Activated B cell treated with CpG ODN at 0.5 μM for 24 hours (primary cell): ENCODE measurements at places on chromosomes 1 and 21. TPM values are rescaled to one million over a fixed set of nuclear protein-coding genes. Genes with fewer than 3 reads are reported as not detected.

GRCh38 chr21:44405091-44405947 is 50.0 kb upstream of the LRRC3 start:
- no peak for DNase-seq

LAMC1 gene
- total RNA-seq = 31.1 and 31.8 TPM in 2 replicates

DNAI4 gene
- total RNA-seq = 0.75 and 3.4 TPM in 2 replicates

DNA sequence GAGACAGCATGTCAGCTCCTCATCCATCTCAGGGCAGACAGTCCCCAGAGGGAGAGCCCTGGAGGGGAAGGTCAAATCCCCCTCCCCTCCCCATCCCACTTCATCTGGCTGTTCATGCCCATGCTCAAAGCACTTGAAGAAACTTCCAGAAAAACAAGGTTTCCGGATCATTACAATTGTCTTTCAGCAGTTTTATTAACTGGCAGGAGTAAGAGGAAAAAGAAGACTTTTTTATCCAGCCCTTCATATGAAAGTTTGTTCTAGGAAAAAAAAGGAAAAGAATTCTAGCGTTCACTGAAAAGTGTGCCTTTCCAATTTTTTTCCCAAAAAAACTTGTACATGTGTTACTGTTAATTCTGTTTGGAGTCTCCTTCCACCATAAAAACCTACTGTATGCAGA is 145.7 kb upstream of the TIAM1 start:
- DNase-seq = no peak

LCE2A gene
- not detected in 2 replicates for total RNA-seq

DNA sequence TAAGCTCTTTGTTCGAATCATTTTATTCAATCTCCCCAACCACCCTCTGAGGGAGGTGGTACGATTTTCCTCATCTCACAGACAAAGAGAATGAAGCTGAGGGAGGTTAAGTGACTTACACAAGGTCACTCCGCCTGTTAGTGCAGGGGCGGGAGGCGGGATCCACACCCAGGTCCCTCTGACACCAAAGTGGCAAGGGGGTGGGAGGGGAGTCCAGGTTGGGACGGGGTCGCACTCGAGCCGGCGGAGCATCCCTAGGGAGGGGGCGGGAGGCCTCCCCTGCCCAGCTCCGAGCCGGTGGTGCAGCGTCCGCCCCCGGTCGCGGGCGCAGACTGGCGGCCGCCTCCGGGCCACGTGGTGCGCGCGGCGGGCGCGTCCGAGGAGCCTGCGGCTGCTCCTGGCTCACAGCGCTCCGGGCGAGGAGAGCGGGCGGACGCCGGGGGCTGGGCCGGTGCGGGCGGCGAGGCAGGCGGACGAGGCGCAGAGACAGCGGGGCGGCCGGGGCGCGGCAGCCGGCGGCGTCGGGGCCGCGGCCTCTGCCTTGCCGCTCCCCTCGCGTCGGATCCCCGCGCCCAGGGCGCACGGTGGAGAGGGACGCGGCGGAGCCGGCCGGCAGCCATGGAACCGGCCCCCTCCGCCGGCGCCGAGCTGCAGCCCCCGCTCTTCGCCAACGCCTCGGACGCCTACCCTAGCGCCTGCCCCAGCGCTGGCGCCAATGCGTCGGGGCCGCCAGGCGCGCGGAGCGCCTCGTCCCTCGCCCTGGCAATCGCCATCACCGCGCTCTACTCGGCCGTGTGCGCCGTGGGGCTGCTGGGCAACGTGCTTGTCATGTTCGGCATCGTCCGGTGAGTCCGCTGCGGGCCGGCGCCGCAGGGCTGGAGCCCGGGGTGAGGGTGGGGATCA is at the start of gene OPRD1:
OPRD1 (plus strand) TSS at position 405 of the 903 bp plus-strand sequence; CDS start at position 619, 214 bp downstream.
- no peak for DNase-seq

DNA sequence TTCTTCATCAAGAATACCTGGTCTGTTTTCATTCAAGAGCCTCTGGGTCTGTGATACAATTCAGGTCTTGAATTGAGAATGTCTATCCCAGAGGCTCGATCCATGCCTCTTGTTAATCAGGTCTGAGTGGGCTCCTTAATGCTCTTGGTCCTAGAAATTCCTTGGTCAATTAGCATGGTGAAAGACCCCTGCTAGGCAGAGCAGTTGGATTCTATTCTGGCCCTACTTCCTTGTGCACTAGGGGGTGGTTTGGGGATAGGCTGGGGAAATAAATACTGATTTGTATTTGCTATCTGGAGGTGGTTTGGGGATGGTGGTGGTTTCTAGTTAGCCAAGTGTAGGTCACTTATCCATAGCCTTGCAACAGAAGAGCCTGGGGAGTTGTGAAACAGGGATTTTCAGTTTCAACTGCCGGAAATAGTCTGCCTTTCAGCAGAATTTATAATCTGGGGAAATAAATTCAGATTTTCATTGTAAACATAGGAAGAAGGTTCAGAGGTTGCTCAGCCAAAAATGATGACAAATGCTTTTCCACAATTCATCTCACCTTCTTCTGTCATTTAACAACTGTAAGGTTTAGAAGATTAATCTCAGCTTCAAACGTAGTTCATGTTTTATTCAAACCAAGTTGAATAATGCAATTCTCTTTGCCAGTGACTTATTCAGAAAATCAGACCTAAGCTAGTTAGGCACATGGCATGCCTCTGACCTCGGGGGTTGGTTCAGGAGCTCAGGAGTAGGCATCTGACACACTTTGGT is 22.2 kb upstream of the SCAF4 start:
- DNase-seq = no peak

GRCh38 chr1:92843429-92844352 is 11.9 kb downstream of the RPL5 start:
- DNase-seq = no peak

- DNase-seq = no peak
Observed at GRCh38 chr1:213464786-213465460, 413.9 kb downstream of the RPS6KC1 start.

GRCh38 chr1:232143315-232143886 is 486.5 kb downstream of the SIPA1L2 start:
- no peak for DNase-seq

GRCh38 chr1:7301664-7301981 is 469.5 kb upstream of the VAMP3 start:
- no peak for DNase-seq

DNA sequence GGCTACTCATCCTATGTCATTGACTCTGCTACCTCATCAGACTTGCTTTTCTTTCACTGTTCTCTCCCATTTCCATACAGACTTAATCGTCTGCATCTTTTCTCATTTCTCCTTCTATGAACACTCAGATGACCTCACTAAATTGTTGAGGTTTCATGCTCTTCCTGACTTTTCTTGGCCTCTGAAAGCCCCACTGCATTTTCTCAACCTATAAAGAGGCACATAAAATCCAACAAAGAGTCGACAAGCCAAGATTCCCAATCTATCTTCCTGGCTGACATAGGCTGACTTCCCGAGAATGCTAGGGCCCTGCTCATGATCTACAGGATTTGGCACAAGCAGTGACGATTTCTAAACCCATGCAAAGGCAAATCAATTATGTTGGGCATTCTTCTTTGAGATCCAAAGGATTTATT is 280.8 kb upstream of the DPYD start:
- DNase-seq = no peak

DNA sequence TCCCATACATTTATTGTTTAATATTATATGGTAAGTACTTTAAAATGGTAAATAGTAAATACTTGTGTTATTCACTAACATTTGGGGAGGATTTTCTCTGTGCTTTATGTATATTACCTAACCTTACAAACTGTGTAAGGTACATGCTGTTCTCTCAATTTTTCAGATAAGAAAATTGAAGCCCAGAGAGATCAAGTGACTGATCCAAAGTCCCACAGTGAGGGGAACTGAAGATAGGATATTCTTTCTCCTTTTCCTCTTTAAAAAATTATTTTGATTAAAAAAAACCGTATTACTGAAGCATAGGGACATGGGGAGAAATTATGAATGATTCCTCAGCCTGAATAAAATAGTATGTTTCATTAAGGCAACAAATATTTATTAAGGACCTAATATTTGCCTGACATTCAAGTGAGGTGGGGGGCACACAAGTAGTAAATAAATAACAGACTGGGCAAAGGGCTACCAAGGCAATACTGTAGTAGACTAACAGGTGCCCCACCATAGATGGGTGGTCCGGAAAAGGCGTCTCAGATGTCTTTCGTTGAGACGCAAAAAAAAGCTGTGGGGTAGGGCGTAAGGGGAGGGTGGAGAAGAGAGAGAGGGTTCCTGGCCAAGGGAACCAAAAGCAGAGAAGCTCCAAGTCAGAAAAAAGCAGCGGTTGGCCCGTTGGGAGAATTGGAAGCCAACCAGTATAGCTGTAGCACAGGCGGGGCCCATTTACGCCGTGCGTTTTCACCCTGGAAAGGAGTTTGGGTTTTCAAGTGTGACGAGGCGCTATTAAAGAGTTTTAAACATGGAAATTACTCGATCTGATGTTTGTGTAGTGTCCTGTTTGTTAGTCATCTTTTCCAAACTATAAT is 944 bp upstream of the AGO3 start:
- peak; percentile 16 for DNase-seq

DNA sequence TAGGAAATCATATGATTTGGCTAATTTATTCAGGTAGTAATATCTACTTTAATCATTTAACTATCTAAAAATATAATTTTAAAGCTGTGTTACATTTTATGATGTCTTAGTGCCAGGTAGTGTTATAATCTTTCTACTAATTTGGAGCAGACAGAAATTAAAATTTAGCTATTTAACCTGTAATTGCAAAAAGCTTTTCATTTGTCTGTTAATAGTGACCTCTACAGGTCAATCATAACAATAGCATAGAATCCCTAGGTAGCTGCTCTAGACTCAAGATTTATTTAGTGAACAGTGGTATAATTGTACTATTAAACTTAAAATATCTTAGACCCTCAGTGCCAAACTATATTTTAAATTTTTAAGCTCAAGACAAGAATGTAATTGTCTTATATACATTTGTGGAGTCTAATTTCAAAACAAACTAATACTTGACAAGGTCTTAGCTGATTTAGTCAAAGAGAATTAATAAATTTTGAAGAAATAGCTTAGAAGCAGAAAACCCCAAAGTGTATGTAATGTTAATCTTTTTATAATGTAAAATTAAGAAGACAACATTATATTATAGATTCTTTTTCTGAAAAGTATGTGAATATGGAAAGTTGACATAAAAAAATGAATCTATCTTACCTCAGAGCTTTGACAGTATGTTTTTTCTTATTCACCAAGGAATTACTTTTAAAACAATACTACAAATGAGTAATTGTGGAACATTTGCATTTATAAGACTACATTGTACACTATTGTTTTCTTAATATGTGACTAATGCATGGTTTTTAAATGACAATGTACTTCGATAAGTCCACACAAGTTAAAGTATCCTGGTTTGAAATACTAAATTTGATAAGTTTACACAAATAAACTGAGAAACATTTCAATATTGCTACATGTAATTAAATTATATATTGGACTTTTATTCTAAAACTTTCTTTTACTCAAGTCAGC is 64.1 kb upstream of the RNPC3 start:
- DNase-seq = no peak

C1orf53 gene
- 0.81 and 1.2 TPM in 2 replicates for total RNA-seq

SV2A gene
- 0.07 and 0.12 TPM in 2 replicates for total RNA-seq

GRCh38 chr1:240987928-240988327 is 369.1 kb downstream of the RGS7 start:
- DNase-seq = no peak

DCDC2B gene
- not detected in 2 replicates for total RNA-seq

DNA sequence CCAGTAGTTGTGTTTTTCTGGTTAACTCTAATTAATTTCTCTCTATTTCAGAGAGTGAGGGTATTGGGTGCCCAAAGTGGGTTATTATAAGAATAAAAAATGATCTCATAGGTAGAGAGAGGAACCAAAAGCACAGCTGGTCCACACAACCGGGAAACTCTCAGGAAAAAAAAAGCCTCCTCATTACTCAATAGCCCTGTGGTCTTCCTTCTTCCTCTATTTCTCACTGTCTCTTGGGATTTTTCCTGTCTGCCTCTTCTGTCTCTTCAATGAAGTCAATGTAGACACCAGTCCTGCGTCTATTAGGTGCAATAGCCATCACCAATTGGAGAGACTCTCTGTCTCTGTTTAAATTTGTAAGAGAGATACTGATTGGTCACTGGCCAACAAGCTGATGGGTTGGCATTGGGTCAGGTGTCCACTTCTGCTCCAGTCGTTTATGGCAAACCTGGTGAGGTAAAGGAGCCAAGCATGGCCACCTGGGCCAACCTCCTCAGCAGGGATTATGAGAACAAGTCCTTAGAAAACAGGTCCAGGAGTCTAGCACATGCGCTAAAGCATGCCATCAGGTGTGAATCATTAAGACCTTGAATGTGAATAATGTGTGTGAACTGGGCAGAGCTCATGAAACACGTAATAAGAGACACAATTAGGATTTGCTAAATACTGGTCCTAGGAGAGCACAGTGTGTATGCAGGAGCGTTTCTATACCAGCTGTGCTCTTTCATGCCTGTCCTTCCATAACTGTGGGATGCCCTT is 443.0 kb upstream of the RUNX1 start:
- DNase-seq = no peak

KCNJ9 gene
- not detected in 2 replicates for total RNA-seq

DNA sequence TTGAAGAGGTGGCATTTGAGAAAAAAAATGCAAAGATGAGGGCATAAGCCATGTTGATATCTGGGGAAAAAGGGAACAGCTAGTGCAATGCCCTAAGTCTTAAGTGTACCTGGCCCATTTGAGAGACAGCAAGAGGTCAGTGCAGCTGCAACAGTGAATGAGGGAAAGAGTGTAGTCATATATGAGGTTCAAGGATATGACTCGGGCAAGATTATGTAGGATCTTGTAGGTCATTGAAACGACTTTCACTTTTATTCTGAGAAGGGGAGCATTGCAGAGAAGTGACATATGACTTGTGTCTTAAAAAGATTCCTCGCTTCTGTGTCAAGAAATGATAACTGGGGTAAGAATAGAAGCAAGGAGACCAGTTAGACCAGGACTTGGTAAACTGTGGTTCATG is 31.0 kb downstream of the NTMT2 start:
- no peak for DNase-seq

- no peak for DNase-seq
Observed at GRCh38 chr1:215669806-215670491, 102.8 kb downstream of the KCTD3 start.

GRCh38 chr1:86472767-86473166 is 4.0 kb downstream of the CLCA1 start:
- DNase-seq = no peak

ASTN1 gene
- total RNA-seq = not detected in 2 replicates

HES3 gene
- total RNA-seq = not detected in 2 replicates

GRCh38 chr1:107750364-107750959 is 214.5 kb downstream of the VAV3 start:
- DNase-seq = no peak

- peak; percentile 32 for DNase-seq
Observed at GRCh38 chr1:234607109-234608024, 2.6 kb downstream of the IRF2BP2 start.

DNA sequence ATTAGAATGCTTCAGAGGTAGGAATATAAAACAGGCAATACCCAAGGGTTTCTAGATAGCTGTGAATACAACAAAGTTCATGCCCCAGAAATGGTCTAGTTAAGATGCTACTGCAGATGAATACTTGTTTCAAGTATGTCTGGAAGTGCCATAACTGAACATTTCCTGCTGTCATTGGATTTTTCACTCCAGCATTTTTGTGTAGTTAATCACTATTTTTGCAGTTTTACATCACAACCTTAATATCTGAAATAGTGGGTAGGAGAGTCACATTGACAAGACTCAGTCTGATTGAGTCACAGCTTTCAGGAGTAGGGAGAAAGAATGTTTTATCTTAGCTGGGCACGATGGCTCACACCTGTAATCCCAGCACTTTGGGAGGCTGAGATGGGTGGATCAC is 126.4 kb upstream of the C1orf21 start:
- no peak for DNase-seq
